ENCODE measurements at places on chromosomes 1 and 21.

- no peak for DNase-seq
Measured at GRCh38 chr21:25240974-25241373, 366.3 kb downstream of the MRPL39 start.

DNA sequence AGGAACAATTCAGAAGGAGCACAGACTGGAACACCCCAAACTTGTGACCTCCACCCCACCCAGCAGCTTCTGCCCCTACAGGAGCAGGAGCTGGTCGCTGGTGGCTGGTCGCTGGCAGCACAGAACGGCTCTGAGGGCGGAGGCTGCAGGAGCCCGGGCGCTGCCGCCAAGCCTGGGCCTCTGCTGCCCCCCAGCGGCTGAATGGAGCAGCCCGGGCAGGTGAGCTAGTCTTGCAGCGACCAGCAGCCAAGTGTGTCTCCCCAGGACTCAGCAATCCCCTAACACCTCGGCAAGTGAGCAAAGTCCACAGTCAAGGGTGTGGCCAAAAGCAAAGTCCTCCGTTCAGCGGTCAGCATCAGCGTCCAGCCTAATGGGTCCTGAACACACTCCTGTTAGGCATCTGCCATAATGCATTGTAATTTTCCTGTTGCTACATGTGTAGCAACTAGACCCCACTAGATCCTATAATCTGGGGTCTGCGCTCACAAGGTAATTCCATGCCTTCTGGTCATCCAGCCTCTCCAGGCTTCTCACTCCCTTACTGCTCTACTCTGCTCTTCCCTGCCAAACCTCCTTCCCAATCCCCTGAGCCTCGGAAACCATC is 12.1 kb upstream of the GJB5 start:
- DNase-seq, result peak; percentile 94

DNA sequence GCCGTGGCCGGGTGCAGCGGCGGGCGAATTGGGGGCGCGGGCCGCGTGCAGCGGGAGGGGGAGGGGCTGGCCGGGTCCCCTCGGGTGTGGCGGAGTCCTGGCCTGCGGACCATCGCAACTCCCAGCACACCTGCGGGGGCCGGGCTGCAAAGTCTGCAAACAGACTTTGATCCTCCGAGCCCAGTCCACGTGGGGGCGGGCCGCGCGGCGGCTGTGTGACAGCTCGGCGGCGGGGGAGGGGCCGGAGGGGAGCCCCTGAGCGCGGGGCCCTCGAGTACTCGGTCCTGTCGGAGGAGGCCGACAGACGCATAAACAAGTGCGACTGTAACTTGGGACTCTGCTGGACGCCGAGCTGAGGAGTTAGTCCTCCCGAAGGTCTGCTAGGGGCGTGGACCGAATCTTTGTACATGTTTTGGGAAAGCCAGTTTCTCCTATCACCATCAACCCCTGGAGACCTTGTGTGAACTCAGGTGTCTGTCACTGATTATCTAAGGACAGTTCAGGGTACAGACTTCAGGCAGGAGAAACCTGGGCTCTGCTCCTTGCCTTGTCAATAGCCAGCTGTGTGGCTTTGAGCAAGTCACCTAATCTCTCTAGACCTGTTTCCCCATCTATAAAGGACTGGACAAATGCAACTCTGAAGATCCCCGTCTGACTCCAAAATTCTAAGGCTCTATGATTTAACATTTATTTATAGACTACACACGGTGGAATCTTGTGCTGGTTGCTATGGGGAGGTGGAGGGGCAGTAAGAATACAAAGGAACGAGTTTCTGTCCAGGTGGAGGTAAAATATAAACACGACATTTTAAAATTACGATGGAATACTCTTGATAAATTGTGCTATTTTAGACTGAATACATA is 710 bp upstream of the SLC30A1 start:
- no peak for DNase-seq

- DNase-seq, result no peak
Measured at GRCh38 chr1:162212713-162213112, 143.2 kb downstream of the NOS1AP start.

- no peak for DNase-seq
Measured at GRCh38 chr1:111639602-111640198, 20.1 kb downstream of the RAP1A start.

DNA sequence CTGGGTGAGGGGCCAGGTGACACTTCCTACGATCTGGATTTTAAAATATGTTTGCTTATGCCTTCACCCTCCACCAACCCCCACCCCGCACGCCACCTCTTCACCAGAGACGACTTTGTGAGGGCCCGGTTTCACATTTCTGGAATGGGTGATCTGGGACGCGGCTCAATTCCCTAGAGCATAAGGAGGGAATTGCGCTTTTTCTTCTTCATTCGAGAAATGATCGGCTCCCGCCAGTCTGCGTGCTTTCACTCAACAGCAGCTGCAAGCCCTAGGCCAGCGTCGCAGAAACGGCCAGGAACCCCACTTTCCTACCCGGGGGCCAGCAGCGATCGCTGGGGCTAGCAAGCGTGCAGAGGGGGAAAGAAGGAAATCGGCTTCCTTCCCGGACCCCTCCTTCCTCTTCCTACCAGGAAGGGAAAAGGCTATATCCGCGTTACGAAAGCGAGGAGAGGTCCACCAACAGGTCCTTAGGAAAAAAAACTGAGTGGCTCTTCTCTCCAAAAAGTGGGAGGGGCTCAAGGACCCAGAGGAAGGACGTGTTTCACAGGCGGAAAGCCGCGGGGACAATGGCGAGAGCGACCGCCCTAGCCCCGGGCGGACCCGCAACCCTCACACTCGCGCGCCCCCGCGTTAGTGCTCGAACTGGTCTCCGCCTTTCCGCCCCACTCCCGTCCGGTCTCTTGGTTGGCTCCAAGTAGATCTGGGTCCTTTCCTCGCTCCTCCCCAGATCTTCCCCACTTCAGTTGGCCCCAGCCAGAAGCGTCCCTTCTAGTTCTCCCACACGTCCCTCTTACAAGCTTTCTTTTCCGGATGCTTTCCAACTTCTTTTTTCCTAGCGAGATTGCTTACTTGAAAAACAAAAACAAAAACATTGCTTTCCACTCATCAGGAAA is 1.1 kb upstream of the ADAMTS1 start:
- DNase-seq, result peak; percentile 42

DNA sequence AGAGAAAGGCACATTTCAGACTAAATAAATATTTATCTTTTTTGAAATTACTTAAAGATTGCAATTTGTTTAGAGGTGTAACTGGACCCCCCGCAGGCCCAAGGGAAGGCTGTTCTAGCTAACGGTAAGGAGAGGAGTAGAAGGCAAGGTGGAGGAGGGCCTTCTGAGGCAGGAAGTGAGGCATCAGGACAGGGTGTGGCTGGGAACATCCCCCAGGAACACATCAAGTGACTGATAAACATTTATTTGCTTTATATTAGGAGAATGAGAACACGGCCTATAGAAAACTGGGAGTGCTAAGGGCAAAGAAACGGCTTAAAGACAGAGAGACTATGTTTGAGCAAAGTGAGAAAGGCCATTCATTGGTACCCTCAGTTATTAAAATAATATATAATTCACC is 23.2 kb downstream of the HIVEP3 start:
- no peak for DNase-seq

DNA sequence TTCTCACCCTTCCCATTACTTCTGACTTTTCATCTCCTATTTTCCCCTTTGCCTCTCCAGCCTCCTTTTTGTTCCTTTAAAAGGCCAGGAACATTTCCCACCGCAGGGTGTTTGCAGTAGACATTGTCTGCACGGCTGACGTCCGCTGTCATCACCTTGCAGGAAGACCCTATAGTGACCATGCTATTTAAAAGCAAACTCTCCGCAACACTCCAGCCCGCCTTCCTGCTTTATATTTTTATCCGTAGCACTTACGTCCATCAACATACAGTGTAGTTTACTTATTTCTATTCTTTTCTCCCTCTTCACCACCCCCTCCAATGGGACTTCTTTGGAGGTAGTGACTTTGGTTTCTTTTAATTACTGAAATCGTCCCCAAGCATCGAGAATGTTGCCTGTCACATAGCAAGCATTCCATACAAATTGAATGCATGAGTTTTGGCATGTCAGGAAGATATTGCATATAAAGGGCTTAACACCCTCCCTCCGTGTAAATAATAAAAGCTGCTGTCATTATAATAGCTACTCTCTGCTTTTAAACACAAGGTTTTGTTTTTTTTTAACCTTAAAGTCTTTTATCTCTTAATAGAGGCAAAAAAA is 19.8 kb downstream of the SLC25A33 start:
- DNase-seq, result no peak

DNA sequence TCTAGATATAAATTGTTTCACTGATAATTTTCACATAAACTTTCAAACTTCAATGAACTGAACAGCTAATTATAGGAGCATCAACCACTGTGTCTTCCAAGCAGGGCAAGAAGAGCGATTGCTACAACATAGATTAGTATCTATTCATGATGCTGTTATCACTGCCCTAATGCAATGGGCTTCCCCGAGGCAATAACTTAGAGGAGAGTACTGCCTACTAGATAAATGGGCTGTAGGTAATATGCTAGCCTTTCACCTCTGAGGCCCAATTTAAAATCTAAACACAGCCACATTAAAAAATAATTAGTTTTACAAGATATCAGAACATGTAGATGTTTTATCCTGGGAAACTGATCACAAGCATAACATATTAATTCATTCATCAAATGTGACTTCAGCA is 318.0 kb downstream of the VAV3 start:
- no peak for DNase-seq

DNA sequence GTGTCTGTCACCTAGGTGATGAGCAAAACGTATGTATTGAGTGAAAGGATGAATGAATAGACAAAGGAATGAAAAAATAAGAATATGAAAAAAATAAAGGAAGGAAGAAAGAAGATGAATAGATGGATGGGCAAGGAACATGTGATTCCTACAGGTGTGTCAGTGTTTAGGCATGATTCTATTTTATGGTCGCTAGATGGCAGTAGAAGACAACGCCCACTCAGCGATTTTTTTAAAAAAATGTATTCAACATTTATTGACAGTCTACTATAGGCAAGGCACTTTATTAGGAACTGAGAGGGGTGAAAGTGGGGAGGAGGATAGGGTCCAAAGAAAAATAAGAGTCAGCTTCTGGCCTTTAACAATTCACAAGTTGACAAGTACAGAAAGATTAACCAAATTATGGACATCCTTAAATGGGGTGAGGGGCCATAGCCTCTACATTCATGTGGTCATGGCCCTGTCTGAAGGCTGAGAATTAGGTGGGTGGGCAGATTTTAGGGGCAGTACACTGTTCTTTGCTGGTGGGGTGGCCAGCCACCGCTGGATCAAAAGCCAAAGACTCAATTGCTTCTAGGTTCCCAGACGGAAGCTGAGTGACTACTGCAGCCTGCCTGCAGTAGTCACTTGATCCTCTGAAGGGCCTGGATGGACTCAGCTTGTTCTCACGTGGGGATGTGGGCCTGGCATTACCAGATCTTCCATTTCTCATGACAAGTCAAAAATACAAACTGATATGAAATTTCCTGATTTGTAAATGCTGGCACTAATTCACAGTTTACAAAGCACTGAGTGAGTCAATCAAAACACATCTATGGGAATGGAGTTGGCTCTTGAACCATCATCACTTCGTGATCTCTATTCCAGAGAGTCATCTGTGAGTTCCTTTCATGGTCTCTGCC is 83.9 kb downstream of the FASLG start:
- DNase-seq, result no peak

DNA sequence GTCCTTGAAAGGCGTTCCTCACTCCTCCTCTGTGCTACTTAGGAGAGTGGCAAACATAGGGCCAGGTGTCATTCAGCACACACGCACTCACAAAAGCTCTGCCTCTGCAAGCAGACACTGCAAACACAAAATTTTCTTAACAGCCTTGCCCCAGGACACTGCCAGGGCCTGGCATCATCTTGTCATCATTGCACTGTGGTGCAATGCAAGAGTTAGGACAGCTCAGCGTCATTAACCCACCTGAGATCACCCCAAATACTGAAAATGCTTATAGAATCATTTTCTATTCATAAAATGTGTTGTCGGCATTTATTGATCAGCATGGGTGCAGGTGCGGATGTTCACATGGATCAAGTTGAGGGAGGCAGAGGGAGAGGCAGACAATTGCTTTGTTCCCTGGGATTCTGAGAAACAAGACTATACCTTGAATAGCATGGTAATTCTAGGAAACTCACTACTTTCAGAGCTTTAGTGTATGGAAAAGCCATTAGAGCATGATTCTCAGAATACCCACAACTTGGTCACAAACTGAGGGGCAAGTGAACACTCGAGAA is 3.0 kb downstream of the ADAM30 start:
- DNase-seq, result no peak

- peak; percentile 31 for DNase-seq
Measured at GRCh38 chr1:29324771-29325351, 88.5 kb downstream of the PTPRU start.

- DNase-seq, result no peak
Measured at GRCh38 chr1:76038287-76039004, 36.1 kb upstream of the ST6GALNAC3 start.

GRCh38 chr1:151773702-151774101 is 10.4 kb upstream of the MRPL9 start:
- no peak for DNase-seq

GRCh38 chr1:56227886-56228285 is 351.5 kb downstream of the PLPP3 start:
- no peak for DNase-seq

GRCh38 chr1:65068202-65069010 is 79.6 kb upstream of the AK4 start:
- no peak for DNase-seq

DNA sequence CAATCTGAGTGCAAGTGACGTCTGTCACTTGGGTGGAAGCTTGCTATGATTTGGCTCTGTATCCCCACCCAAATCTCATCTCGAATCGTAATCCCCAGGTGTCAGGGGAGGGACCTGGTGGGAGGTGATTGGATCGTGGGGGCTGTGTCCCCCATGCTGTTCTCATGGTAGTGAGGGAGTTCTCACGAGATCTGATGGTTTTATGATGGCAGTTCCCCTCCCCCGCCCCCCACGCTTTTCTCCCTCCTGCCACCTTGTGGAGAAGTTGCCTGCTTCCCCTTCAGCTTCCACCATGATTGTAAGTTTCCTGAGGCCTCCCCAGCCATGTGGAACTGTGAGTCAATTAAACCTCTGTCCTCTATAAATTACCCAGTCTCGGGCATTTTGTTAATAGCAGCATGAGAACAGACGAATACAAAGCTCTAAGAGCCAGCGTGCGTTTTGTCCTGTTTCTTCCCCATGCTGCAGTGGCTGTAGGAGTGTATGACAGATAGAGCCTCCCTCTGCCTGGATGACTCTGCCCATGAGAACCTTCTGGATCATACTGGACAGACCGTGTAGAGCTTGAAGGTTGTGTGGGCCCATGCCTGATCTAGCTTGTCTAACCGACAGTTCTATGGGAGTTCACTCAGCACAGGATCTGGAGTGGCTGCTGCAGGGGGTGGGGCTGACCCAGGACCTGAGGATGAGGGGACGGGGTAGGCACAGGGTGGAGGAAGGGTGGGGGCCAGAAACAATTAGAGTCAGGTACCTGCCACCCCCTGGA is 139.7 kb upstream of the ERRFI1 start:
- DNase-seq, result no peak

Data from progenitor cell of endocrine pancreas (in vitro differentiated cells).